CD4-positive, alpha-beta T cell treated with Interleukin-2 at 100 ng/mL for 4 hours (primary cell): ENCODE measurements at places on chromosomes 7 and 10.

GRCh38 chr7:48089046-48090003 lies at the start of gene UPP1:
Gene UPP1, plus strand, starts transcription at chr7:48089265. Its CDS starts 5,519 bp downstream, at chr7:48094784.
- DNase-seq: peak; percentile 96

- DNase-seq: no peak
Measured at GRCh38 chr10:15562578-15562977, 157.1 kb downstream of the ITGA8 start.

GRCh38 chr7:2438186-2438585 lies 34.8 kb downstream of the CHST12 start:
- no peak for DNase-seq

DNA sequence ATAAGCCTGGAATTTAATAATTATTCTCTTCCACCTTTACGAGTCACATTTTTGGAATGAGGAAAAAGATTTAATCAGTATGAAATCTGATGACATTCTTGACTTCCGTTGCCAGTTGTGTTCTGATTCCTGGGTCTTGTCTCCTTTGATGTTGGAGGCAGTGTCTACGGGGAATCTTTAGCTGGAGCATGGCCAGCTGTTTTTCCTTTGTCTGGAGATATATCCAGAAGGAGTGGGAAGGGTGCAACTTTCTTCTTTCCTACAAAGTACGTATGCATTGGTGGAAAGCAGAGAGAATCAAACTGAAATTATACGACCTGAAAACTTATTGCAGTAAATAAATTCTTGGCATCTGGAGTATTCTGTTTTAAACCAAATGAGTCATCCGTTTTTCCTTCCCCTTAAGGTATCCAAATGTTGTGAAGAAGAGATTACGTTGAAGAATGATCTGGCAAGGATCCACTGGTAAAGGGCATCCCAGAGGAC lies 6.9 kb upstream of the GNG11 start:
- DNase-seq: no peak

DNA sequence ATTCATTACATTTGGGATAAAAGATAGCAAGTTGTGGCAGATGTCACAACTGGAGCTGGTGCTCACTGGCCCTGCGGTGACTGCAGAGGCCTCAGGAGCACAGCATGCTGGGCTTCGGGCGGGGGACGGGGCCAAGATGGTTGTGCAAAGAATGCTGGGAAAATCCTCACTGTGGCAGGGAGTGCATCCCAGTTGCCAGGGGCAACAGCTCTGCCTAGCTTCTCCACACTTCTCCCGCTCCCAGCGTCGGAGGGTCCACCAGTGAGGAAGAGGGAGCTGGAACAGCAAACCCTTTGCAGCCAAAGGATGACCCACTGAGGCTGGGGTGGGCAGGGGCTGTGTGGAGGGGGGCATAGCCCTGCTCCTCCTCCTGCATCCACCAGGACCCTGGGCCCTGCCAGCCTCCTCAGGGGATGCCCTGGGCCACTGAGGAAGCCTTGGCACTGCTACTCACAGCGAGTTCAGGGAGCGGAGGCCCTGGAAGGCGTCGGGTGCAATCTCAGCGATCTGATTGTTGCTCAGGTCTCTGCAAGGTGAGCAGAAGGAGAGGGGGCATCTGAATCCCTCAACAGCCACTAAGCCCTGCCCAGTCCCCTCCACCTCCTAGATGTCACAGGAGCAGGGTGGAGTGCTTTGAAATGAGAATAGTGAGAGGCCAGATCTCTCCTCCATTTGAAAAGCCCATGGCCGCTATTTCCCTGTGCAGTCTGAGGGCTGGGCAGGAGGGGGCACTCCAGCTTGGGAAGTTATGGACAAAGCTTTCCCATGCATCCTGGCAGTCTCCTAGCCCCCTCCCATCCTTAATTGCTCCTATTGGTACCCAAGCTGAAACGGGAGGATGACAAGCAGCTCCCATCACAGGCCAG lies 126.5 kb downstream of the SLIT1 start:
- no peak for DNase-seq

DNA sequence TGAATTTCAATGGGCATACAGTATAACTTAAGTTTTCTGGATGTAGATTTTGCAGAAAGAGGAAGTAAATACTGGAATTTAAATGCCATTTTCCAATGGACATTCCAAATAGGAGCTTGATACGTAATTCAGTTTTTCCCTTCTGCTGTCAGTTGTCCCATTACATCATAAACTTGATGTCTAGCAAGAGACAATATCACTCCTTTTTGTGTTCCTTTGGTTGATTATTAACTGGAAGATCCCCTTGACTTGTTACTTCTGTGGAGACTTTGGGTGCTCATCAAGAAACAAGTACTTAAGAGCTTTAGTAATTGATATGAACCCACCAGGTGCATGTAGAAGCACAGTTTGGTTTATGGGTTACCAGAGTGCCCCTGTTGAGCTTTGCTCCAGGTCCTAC lies 116.1 kb downstream of the ST7 start:
- no peak for DNase-seq

DNA sequence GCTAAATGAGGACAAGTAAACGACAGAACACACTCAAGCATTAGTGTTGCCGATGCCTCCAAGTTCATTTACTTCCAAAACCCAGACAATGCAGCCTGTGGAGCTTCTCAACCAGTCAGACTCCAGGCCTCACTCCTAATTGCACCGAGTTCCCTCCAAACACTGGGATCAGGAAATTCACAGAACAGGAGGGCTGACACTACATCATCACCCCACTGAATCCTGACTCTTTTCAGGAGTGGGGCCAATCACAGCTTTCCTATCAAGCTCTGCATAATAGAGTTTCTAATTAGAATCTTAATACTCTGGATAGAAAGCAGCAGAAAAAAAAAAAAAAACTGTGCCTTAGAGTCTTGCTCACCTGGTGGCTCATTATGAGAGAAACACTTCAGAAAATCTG lies 103.7 kb downstream of the GLI3 start:
- no peak for DNase-seq

GRCh38 chr10:35572583-35572982 lies 32.6 kb upstream of the GJD4 start:
- DNase-seq: no peak

DNA sequence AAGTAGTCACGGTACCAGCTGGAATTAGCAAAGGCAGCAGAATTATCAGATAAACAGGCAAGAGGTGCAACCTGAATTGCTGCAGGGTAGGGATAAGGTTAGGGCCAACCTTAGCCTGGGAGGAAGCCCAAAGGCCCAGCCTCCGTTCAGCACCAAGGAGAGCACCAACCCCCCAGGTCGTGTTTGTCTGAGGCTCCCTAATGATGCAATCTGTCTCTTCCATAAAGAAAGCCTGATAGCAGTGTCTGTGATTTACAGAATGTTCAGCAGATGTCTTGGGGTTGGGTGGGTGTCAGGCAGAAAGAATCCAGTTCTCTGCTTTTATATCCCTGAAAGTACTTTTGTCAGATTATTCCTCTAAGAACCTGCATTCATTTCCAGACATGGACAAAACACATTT lies 328.4 kb upstream of the AOAH start:
- no peak for DNase-seq

GRCh38 chr7:155585951-155586350 lies 39.6 kb upstream of the CNPY1 start:
- no peak for DNase-seq

DNA sequence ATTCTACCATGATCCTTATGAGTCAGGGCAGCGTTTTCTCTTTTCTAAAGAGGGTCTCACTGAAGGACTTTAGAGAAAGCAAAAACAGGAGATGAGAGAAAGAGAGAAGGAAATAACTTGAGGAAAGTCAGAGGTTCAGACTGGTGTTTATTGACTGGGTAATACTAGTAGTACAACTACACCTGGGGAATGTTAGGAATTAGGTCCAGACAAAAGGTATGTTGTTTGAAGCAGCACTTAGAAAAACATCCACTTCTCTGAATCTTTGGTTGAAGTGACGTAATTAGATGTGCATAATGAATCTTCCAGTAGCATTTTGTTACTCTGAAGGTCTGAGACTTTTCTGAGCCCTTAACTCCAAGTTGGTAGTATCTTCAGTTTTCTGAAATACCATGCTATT lies 380.3 kb upstream of the LRGUK start:
- no peak for DNase-seq

DNA sequence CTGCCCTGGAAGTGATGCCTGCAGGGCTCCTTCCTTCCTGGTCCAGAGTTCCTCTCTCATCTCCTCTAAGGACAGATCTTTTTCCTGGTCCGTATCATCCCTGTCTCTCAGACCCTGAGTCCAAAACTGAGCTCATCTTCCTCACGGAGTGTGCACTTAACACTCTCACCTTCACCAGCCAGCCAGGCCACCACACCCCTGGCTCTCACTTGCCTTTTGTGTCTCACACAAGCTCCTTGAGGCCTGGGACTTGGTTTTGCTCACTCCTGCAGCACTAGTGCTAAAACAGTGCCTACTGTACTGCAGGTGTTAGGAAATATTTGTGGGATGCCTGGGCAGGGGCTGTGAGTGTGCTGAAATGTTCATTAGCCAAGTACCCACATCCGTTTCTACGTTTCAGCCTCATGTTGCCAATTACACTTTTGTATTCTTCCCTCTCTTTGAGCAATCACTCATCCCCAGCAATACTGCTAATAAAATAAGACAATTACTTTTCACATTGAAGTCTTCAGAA lies 21.4 kb upstream of the PARP12 start:
- no peak for DNase-seq

- no peak for DNase-seq
Measured at GRCh38 chr10:35552650-35553342, 52.3 kb upstream of the GJD4 start.

DNA sequence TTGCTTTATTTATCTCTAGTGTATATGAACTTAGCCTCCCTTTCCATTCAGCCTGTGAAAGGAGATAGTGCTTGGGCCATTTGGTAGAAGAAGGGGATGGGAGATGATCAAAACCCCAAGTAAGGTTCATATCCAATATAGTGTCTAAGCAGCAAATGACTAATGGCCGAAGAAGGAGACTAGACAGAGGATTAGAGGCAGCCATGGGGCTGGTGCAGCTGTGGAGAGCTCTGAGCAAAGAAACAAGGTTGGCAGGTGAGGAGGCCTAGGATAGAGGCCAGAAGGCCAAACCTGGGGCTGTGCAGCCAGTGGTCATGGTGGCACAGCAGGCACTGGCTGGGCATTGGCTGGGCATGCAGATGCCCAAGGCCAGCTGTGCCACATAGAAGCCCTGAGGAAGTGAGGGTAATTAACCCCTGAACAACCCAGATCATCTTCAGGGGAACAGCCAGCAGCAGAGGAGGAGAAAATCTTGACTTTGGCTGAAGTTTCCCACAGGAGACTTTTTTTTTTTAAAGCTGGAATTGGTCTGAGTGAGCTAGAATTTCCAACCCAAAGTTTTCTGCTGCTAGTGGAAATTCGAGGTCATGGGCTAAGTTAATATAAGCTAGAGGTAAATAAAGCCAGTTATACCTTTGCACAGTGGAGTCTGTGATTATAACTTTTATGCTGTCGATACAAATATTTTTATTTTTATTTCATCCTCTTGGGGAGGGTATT lies 10.3 kb upstream of the CPA1 start:
- no peak for DNase-seq

- DNase-seq: no peak
Measured at GRCh38 chr10:14422431-14422830, 91.7 kb upstream of the FRMD4A start.

- DNase-seq: no peak
Measured at GRCh38 chr10:7033031-7033430, 377.8 kb downstream of the SFMBT2 start.

- DNase-seq: no peak
Measured at GRCh38 chr10:11521860-11522259, 89.6 kb downstream of the USP6NL start.

DNA sequence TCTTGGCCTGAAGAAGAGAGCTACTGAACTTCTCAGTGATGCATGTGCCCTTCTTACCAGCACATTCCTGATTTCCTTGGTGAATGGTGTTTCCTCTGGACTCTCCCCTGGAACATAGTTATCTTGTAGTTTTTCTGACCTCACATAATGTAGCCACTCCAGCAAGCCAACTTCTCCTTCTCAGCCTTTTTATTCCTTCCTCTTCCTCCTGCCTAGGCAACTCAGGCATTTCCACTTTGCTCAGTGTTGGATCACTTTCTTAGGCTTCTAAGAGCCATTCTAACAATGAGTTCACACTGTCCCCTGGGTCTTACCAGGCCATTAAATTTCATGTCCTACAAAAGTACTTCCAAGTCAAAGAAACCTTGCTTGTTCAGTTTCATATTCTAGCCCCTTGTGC lies 3.6 kb upstream of the PTTG1IP2 start:
- no peak for DNase-seq

GRCh38 chr7:95441042-95441823 lies 6.4 kb upstream of the PON2 start:
- DNase-seq: no peak
